Tibial nerve (tissue), 4 donors: ENCODE measurements at places on chromosomes 3 and 15.
A peak's percentile ranks its signal among the peaks of the same experiment; 100 is the strongest.

GRCh38 chr3:170724599-170725280 lies 138.9 kb upstream of the SLC7A14 start:
- peak; percentile 16 for DNase-seq

DNA sequence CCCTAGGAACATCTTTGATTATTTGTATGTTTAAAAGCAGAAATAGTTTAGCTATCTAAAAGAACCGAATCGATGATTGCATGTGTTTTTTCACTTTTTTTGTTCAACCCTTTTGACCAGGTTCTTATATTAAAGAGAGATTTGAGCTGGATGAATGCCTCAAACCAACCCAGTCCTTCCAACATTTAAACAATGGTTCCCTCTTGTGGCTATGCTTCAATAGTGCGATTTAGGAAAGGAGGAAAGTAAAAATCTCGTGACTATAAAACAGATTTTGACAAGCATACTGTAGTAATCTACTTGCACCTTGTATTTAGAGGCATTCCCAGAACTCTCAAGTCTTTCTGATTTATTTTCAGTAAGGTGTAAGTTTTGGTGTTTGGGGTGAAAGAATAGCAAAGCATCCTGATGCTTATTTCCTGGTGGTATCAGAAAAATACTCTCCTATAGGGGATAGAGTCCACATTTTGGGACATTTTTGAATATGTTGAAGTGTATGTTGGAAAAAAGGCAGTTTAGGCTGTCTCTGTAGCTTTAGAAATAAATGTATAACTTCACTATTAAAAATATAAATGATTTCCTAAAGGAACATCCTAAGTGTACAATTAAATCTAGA lies 159.6 kb upstream of the KCNH8 start:
- no peak for DNase-seq

GRCh38 chr15:62464705-62465104 lies 299.6 kb upstream of the C2CD4B start:
- DNase-seq = no peak

GRCh38 chr15:92772626-92773244 lies 117.2 kb upstream of the FAM174B start:
- DNase-seq = no peak

GRCh38 chr15:50330921-50331320 lies 24.1 kb downstream of the GABPB1 start:
- no peak for DNase-seq

DNA sequence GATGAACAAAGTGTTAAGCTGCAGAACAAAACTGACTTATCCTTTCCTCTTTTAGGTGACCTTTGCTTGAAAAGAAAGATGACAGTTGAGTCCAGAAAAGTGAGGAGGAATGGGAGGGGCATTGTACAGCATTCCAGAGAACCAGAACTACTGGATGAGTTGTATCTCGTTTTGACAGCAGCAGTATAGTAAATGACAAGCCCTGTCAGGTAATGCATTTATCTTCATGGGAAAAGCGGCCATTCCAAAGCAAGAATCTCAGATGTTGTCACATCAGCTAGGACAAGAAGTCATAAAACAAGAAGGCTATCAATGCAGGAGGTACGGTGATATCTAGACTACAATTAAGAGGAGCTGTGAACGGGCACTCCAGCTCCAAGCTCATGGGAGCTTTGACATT lies 421.5 kb downstream of the MAGI1 start:
- no peak for DNase-seq
